ENCODE measurements at places on chromosomes 2 and 18.

DNA sequence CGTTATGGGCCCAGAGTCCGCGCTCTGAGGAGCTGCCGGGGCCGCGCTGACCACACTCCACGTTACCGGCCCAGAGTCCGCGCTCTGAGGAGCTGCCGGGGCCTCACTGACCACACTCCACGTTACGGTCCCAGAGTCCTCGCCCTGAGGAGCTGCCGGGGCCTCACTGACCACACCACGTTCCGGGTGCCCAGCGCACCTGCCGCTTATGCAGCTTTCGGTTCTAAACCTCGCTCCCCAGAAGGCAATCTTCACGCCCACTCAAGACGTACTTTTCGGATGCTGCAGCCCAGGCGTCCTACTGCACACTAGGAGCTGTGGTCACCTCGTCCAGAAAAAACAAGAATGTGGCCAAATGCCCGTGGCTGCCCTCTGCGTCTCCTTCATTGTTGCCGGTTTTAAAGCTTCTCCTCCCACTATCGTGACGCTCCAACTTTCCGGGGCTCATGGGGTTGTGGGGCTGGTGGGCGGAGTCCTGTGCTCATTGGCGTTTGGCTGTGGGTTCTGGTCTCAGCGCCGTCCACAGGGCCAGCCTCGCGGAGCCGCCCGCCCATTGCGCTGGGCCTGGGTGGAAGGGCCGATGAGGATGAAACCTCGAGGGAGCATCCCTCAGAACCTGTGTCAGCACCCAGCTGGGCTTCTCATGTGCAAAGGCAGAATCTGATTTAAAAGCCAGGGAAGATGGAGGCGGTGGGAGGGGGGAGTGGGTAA lies 11.9 kb downstream of the KCNG2 start:
- no peak for DNase-seq

- DNase-seq, result no peak
Observed at GRCh38 chr2:42865884-42866881, 73.8 kb upstream of the HAAO start.

GRCh38 chr2:68980956-68981355 lies 6.5 kb downstream of the GKN1 start:
- DNase-seq, result no peak

DNA sequence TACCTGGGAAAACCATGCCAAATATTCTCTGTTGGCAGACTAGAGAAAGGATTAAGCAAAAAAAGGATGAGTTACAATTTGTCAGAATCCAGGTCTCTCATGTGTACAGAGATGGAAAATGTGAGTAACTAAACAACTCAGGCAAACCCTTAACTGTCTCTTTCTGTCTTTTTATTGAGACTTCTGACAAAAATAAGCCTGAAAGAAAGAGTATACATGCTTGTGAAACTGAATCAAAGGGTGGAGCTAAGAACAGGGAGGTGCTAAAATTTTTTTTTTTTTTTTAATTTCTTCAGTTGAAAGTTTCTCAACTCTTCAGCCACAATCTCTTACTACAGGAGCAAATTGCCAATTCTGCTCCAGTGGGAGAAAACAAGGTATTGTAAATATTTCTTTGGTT lies at the start of gene SERPINB10:
SERPINB10 (plus strand) TSS at position 295 of the 400 bp plus-strand sequence. CDS start 7,553 bp downstream, outside the sequence.
- no peak for DNase-seq

DNA sequence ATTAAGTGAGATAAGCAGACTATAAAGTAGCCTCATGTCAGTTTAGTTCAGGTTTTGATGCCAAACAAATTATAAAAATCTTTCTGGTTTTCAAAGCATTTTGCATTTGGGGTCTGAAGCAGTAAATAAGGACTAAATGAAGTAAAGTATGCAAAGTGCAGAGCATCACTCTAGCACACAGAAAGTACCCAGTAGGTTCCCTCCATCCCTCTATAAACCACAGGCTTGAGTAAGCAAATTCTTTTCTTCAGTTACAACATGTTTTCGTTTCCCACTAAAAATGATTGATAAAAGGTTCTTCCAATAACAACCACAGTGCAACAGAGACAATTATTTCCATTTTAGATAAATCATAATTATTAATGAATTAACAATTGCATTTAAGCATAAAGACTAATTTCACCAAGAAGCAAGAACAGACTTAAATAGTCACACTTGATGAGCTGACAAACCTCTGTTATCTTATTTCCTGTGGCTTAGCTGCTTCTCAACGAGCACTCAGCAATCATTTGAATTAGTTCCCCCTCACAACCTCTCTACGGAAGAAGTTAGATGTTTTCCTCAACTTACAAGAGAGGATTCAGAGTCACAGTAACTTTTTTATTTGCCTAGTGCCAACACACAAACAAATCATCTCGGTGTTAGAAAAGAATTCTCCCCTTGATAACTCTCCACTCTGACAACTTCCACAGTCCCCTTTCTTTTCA lies 249.8 kb downstream of the NBAS start:
- DNase-seq, result no peak

DNA sequence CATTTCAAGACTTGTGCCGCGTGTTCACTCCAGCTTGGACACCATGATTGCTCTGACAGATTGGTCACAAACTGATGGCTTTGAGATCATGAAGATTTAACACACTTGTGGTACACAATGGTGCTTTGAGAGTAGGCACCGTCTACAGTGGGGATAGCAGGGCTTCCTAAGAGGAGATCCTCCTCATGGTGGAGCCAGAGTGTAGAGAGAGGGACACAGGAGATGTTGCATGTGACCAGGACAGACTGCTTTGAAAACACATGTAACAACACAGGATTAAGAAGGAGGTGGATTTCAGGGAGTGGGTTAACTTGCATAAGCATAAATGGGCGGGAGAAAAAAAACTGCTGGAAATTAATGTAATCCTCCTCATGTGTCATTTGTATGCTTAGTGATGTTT lies 95.7 kb upstream of the LINC00305 start:
- peak; percentile 8 for DNase-seq

GRCh38 chr2:3078684-3079083 lies 298.9 kb downstream of the EIPR1 start:
- no peak for DNase-seq

- no peak for DNase-seq
Observed at GRCh38 chr18:55751476-55751875, 163.5 kb upstream of the TCF4 start.

DNA sequence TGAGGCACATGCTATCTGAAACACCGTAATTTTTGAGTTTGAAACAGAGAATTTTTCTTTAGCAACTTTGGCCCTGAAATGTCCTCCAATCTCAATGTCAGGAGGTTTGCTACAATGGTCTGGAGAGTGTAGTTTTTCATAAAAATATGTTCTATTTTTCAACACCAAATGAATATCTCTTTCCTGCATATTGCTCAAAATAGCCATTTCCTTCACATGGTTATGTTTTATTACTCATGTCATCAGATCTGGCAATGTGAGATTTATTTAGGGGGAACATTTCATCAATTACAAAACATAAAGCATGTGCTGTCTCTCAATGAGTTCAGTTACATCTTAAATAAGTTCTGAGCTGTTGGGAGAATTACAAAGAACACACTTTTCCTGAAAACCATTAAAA lies 871.9 kb upstream of the FSHR start:
- no peak for DNase-seq

GRCh38 chr2:108082978-108083377 lies 96.7 kb downstream of the SLC5A7 start:
- no peak for DNase-seq

DNA sequence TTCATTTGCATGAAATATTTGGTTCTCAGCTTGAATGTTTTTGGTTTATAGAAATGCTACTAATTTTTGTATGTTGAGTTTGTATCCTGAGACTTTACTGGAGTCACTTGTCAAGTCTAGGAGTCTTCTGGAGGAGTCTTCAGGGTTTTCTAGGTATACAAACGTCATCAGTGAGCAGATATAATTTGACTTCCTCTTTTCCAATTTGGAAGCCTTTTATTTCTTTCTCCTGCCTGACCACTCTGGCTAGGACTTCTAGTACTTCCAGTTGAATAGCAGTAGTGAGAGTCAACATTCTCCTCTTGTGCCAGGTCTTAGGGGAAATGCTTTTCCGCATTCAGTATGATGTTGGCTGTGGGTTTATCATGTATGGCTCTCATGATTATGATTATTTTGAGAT lies 55.4 kb upstream of the THUMPD2 start:
- DNase-seq, result no peak

- DNase-seq, result no peak
Observed at GRCh38 chr2:122737429-122738077, 982.1 kb downstream of the TSN start.

GRCh38 chr2:3611589-3611988 lies 16.7 kb downstream of the COLEC11 start:
- no peak for DNase-seq

- DNase-seq, result no peak
Observed at GRCh38 chr2:61634512-61634911, 96.4 kb upstream of the XPO1 start.

GRCh38 chr2:132448771-132449170 lies 32.2 kb downstream of the GPR39 start:
- peak; percentile 37 for DNase-seq

- DNase-seq, result no peak
Observed at GRCh38 chr2:74741629-74742028, 87.6 kb downstream of the SEMA4F start.

GRCh38 chr2:183037553-183038340 lies 510 bp downstream of the NCKAP1 start:
- peak; percentile 76 for DNase-seq

- no peak for DNase-seq
Observed at GRCh38 chr18:71942433-71942832, 601.7 kb downstream of the CBLN2 start.

- no peak for DNase-seq
Observed at GRCh38 chr2:223046470-223047040, 5.4 kb upstream of the KCNE4 start.

DNA sequence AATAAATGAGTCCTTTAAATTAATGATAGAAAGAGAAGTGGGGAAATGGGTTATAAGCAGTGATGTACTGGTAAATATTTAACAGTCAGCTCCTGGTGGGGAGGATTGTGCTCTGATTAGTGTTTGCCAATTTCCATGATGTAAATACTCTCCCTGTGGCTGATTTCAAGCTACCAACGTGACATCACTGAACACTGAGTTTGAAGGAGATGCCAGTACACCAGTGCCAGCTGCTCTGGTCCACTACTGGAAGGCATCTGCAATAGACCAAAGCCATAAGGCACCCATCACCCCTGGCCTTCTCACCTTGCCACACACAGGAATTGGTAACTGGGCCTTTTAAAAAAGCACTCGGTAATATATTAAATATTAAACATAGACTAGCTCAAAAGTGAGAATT lies 77.7 kb downstream of the TGOLN2 start:
- no peak for DNase-seq

- DNase-seq, result no peak
Observed at GRCh38 chr18:44143072-44143471, 537.6 kb upstream of the SETBP1 start.

DNA sequence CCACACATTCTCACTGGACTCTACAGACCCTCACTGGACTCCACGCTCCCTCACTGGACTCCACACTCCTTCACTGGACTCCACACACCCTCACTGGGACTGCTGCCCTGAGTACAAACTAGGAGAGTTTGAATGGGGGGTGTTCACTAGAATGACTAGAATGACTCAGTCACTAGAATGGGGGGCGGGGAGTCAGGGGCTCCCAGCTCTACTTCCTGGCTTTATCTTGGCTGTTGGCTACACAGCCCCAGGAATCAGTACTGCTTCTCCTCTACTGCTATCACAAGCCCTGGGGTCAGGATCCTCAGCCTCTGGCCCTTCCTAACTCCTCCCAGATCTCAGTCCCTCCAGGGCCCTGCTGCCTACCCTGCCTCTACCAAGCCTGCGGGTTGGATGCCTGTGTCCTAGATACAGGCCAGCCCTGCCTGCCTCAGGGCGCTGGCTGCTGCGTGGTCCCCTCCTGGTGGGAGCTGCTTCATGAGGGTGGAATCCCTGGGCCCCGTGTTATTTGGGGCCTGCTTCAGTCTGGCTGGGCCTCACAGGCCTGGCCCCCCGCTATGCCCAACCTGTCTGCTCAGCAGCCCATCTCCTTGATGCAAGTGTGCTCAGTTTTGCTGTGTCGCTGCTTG lies 7.8 kb downstream of the PTMA start:
- DNase-seq, result no peak

- DNase-seq, result no peak
Observed at GRCh38 chr2:137973280-137973679, 9.0 kb downstream of the HNMT start.

DNA sequence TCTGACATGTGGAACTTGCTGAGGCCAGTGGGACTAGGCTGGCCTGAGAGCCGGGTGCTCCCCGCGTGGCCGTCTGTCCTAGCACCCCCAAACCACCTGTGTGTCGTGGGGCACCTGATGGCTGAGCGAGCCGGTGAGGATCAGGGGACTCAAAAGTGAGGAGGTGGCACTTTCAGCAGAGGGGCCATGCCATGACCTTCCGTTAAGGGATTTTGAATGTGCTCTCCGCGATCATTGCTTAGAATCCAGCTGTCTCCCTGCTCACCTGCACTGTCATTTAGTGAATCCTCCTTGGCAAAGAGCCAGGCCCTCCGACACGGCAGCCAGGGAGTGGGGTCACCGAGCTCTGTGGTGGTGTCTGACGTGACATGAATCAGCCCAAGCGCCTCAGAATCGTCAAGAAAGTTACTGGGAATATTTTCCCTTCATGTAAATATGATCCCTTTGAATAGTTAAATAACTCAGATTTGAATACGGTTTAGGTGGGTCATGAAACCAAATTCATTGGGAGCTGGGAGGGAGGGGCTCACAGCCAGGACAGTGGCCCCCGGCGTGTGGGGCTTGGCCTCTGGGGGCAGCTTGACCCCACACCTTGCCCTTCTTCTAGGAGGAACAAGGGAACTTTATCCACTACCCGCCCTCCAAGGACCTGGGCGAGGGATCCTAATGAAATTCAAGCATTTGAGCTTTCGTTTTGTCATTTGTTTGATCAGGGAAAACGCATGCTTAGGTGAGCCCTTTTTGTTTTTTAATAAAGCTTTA lies 9.5 kb downstream of the NFATC1 start:
- no peak for DNase-seq

- DNase-seq, result no peak
Observed at GRCh38 chr2:8835279-8835678, 2.1 kb downstream of the KIDINS220 start.

DNA sequence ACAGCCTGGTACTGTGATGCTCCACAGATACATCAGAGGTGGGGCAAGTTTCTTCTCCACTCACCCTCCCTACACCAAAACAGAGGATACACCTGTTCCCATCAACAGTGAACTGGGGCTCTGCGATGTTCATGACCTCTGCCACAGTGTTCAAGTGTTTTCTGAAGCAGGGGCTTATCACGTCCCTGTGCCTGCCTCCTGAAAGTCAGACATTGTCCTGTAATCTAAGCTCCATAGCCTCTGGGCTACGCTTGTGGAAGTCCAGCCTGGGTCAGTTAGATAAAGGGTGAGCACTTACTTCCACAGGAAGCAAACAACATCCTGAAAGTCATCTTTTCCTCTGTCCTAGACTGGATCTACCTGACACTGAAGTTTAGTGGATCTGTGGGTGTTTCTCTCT lies 20.2 kb upstream of the MRO start:
- no peak for DNase-seq

All from SK-N-SH (cell line).